ENCODE measurements at places on chromosomes 13 and 19.

DNA sequence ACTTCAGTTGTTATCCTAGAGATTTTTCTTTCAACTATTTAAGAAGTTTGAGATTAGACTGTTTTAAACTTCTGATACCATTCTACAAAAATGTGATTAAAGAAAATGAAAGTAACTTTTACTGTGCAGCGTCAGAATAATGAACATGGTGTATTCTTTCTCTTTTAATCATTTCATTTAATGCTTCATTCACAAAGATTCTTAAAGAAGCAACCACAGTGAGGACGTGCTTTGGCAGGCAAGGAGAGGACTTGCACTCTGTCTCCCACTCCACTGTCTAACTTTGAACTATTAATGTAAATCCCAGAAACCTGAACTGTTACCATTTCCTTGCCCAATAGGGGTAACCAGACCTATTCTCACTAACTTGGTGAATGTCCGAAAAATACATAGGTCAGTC, 137.0 kb downstream of the KCNRG start:
- DNase-seq, result no peak

- no peak for DNase-seq
Observed at GRCh38 chr19:51714848-51715247, 8.9 kb downstream of the HAS1 start.

- no peak for DNase-seq
Observed at GRCh38 chr13:41649659-41650058, 192.3 kb downstream of the RGCC start.

DNA sequence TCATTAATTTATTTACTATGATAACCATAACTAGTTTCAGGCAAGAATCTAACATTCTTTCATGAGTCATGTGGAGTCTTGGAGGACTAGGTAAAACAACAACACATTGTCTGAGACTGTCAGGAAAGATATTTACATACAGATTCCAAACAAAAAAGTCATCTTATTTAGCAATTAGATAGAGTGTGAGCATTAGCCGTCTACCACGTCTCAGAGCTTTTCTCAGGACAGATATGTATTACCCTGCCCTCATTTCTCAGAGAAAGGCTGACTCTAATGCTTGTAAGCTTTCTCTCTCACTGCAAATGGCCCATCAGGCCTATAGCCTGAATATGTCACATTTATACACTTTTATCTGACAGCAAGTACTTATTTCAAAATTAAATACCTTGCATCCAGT, 312.1 kb upstream of the PCDH20 start:
- no peak for DNase-seq

DNA sequence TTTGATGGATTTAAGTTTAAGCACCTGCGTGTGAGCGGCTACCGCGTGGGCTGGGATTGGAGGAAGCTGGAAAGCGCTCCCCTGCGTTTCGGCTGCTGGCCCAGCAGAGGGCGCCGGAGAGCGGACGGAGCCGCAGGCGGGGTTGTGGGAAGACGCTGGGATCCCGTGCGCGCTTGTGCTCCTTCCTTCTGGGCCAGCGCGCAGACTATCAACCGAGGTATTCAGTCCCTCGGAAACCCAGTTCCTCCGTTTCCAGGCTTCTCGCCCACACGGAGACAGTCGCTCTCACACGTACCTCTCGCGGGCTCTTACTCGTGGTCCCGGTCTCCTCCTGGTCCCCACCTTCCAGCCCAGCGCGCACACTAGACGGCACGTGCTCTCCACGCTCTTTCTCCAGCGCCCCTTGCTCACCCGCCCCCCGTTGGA, 28.8 kb downstream of the EPN1 start:
- no peak for DNase-seq

GRCh38 chr19:38975861-38976271, 324 bp upstream of the FBXO17 start:
- no peak for DNase-seq

- DNase-seq, result no peak
Observed at GRCh38 chr13:75788481-75788981, 152.4 kb downstream of the LMO7 start.

GRCh38 chr13:18921063-18921462, 260.6 kb downstream of the TUBA3C start:
- no peak for DNase-seq

DNA sequence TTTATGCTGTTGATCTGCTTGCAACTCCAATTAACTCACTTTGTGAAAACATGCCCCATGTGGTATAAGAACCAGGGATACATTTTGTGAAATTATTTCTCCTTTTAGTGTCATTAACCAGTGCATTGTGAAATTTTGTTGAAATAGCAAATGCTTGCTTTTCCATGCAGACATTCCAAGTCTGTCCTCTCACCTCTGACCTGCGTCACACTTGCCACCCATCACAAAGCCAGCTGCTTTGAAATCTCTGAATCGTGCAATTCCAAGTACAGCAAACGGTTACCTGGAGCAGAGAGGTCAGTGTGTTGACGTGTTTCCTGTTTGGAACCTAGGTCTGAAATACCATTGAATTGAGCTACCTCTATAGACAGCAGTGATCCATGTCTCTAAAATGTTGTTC, 4.9 kb upstream of the SLC25A15 start:
- no peak for DNase-seq

DNA sequence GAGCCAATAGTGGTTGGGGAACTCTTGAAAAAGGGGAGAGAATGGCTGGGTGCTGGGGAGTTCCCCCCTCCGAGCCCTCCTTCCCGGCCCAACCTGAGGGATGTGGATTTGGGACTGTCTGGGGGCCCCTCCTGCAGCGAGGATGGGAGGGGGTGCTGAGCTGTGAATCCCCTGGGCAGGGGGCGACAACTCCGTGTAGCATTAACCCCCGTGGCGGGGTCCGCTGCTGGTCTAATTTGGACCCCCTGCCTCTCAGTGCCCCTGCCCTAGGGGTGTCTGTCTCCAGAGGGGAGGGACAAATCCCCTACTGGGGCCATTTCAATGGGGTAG, 9.7 kb downstream of the MIDN start:
- no peak for DNase-seq

- DNase-seq, result peak; percentile 75
Observed at GRCh38 chr13:40776681-40777165, 5.7 kb upstream of the MRPS31 start.

DNA sequence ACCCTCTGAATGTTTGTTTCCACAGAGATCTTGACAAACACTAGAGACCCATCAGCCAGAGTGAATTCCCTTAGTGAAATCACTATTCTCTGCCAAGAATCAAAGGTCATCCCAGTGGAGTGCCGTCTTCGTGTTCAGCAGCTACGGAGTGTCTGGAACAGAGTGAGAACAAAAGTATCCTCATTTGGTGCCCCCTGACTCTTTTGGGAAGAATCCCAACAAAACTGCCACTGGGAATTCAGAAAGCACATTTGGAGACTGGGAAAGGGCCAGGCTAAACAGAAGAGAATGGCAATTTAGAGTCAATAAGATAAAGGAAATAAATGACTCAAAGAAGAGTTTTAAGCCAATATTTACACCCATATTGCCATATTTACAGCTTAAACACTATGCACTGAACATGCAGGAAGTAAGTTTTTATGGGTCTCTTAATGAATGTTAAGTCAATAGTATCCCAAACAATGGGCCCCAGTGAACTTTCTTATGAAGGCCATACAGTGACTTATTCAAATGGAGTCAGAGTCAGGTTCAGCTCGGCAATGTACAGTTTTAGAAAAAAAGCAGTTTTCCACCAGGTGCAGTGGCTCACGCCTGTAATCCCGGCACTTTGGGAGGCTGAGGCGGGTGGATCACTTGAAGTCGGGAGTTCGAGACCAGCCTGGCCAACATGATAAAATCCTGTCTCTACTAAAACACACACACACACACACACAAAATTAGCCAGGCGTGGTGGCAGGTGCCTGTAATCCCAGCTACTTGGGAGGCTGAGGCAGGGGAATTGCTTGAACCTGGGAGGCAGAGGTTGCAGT, 392.6 kb downstream of the KLF5 start:
- no peak for DNase-seq

- no peak for DNase-seq
Observed at GRCh38 chr13:39729156-39729555, 73.7 kb downstream of the COG6 start.

- no peak for DNase-seq
Observed at GRCh38 chr13:95137096-95137495, 164.2 kb downstream of the ABCC4 start.

DNA sequence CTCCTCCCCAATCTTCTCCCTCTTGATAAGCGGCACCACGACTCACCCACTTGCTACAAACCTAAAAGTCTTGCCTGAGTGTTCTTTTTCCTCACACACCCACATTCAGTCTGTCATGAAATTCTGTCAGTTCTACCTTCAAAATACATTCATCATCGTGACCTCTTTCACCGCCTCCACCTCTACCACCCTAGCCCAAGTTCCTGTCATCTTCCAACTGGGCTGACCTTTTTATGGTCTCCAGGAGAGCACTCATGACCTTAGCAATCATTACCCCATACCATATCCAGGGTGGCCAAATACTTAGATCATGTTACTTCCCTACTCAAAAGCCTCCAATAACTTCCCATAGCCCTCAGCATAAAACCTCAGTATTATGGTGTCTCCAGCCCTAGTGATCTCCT, 110.4 kb upstream of the TSC22D1 start:
- no peak for DNase-seq

DNA sequence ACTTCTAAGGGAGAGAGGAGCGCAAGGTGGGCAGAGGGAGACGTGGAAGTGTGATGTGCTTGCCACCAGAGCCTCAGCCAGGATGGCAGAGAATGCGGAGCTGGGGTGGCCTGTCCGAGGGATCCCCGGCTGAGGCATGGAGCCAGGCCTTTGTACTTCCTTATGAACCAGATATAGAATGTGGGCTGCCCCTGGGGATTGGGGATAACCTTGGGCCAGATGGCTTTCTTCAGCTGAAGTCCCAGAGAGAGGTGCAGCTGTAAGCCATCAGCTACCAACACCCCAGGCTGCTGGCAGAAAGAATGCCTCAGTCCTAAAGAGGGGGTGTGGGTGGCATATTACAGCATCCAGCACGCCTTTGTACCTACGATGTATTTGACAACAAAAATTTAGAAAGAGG, 25.5 kb upstream of the FBXO17 start:
- no peak for DNase-seq

GRCh38 chr13:41565216-41565615, 107.9 kb downstream of the RGCC start:
- no peak for DNase-seq

DNA sequence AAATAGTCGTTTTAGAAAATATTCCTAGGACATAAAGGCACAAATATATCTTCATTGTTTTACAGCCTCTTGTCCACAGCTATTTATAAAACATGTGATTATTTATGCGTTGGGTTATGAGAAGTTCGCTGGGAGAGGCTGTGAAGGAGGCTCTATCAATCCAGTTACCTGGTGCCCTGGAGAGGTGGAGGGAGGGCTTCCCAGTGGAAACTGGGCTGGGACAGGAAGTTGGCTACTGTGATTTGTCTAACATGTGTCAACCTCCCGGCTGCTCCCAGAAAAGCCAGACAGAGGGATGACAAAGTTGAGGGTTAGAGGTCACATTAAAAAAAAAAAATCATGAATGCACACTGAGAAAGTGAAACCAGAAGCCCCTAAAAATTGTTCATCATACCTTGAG, 346.5 kb downstream of the ZNF536 start:
- DNase-seq, result no peak

GRCh38 chr13:33381906-33382305, 96.4 kb upstream of the STARD13 start:
- DNase-seq, result no peak

DNA sequence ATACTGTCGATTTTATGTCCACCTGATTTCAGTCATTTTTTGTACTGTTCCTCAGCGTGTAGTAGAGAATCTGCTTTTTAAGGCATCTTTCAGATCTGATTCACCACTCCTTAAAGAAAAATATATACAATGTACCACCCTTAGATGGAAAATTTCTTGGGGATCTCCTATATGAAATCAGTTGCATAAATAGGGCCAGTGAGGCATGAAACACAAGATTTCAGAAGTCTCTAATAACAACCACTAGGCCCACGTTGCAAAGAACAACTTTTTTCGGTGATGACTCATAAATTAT, 1.4 kb downstream of the USP12 start:
- no peak for DNase-seq

DNA sequence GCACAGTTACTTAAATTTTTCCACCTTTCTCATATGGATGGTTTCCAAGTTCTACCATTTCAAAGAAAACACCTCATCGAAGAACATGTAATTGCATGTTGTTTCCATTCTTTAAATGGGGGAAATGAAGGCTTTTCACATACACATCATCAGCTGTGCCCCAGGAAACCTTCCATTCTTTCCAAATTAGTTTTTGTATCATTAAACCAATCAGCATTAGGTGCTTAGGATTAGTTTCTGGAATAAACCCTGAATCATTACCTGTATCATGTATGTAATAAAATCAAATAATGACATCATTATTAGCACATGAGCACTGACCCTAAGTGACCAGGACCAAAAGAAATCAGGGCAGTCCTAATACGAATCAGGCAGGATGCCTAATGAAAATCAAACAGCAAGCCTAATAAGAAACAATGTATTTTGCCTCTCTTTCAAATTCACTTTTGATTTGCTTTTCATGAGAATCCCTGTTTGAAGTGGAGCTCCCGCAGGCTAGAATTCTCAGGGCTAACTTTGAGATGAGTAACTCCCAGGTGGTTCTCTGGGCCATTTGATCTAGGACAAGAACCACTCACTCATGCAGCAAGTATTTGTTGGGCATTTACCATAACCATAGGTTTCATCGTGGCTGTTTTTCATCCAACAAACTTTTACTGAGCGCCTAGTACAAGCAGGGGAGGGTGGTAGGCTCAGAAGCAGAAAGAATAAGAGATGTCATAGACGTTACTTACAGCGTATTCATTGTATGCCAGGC, 89.2 kb downstream of the MZT1 start:
- DNase-seq, result no peak

DNA sequence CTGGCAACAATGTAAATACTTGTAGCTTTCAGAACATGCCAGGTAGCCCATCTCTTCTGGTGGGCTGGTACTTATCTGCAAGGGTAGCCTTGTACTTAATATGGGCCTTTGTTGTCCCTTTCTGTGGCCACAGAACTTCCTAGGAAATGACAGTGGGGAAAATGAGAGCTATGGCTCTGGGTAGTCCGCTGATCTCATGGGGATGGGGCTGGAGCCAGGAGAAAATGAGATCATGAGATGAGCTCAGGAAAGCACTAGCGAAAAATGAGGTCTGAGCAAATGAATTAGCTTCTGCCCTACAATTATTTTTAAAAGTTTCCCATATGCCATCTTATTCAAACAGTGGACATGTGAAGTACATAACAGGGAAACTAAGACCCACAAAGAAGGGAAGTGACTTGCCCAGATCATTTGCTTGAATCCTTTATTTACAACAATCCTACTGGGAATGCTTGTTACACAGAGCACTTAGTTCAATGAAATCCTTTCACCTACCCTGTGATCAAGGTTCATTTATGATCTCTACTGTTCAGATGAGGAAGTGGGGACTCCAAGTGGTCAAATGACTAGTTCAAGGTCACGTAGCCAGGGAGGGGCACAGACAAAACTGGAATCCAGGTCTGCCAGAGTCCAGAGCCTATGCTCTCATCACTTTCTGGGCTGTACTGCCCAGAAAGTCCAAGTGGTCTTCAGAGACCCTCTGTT, 87.1 kb downstream of the PTPRS start:
- DNase-seq, result no peak

GRCh38 chr19:21022996-21023395, 2.5 kb downstream of the ZNF430 start:
- no peak for DNase-seq
